Caco-2 (cell line): ENCODE measurements at places on chromosomes 11 and 22.

- no peaks in the 10 kb centered on the region for H3K36me3 ChIP-seq
- peaks cover 21% of the 10 kb centered on the region for H3K4me1 ChIP-seq
- H3K27me3 ChIP-seq = no peaks in the 10 kb centered on the region
- peak; percentile 50 for DNase-seq
- no peak overlapping the region for H3K4me3 ChIP-seq
- peak overlapping the region; percentile 76 for H3K27ac ChIP-seq
These were observed 90.4 kb upstream of the PARVA start for GRCh38 chr11:12287009-12287373.

DNA sequence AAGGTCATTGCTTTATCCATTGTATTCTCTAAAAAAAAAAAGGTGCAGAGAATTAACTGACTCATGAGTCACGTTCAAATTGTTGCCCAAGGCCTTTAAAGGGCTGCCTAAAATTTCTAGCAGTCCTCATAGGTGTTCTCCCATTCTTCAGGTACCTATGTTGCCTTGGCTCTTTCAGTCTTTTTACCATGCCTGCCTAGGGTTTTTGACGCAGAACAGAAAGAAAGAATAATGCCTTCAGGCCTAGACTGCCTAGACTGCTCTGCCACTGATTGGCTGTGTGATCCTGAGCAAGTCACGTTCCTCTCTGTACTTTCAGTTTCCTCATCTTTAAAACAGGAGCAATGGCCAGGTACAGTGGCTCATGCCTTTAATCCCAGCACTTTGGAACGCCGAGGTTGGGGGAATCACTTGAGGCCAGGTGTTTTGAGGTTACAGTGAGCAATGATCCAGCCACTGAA is 21.5 kb downstream of the CTSC start:
- no peak overlapping the region for H3K27ac ChIP-seq
- H3K27me3 ChIP-seq = no peaks in the 10 kb centered on the region
- no peak for DNase-seq

DNA sequence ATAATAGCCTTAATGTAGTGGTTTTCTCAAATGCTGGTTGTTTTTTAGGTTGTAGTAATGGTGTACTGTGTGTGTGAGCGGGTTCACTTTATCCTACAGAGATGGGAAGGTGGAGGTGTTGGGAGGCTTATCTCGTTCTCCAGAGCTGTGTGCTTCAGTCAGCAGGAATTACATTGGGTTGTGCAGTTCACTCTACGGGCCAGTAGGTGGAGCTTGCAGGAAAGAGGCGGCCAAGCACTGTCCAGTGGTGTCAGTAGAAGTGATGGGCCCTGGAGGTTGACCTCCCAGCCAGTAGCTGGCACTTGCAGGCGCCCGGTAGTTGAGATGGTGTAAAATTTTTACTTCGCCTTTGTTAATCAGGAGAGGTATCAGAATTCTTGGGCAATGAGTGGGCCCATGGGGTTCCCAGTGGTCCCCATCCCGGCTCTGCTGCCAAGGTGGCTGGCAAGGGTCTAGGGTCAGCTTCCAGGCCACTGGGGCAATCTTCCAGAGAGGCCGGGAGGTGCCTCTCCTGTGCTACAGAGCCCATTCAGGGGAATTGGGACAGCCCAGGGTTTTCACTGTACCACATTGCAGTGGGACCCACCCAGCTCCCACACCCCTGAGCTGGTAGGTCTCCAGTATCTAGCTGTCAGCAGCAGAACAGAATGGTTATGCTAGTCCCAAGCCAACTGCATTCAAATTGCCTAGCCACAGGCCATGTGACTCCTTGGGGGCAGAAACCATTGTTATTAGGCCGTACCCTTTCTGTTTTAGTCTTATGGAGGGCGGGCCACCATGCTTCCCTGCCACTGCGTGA is 43.9 kb downstream of the BIRC2 start:
- DNase-seq = peak; percentile 89
- peaks cover 16% of the 10 kb centered on the region for H3K4me1 ChIP-seq
- no peak overlapping the region for H3K4me3 ChIP-seq
- no peaks in the 10 kb centered on the region for H3K27me3 ChIP-seq

- peaks cover 6% of the 10 kb centered on the region; the same call in 1 of the 2 replicates for H3K4me1 ChIP-seq
- no peaks in the 10 kb centered on the region for H3K27me3 ChIP-seq
- H3K27ac ChIP-seq = no peak overlapping the region
These were observed 46.9 kb downstream of the SMIM38 start for GRCh38 chr11:69202511-69203221.

- peak; percentile 70 for DNase-seq
- H3K27me3 ChIP-seq = no peaks in the 10 kb centered on the region
These were observed 8.0 kb upstream of the HTATIP2 start for GRCh38 chr11:20355221-20356219.

GRCh38 chr22:41308054-41308453 is 6.7 kb downstream of the ZC3H7B start:
- no peak for DNase-seq
- H3K27ac ChIP-seq = no peak overlapping the region
- no peaks in the 10 kb centered on the region for H3K27me3 ChIP-seq
- peaks cover 22% of the 10 kb centered on the region for H3K4me1 ChIP-seq

DNA sequence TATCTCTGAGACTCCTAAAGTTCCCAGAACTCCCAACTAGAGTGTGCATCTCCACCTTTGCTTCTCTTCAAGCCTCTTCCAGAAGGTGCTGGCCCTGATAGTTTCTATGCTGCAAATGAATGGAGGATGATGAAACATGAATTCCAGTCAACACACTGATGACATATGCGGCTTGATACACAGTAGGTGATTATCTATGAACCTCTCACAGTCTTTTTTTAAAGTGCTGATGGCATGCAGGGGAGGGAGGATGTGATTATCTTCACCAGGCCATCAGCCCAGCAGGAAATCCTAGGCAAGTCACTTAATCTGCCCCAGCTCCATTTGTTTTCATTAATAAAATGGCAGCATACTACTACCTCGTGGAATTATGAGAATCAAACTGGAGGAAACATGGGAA is 548.5 kb downstream of the SOX6 start:
- H3K4me1 ChIP-seq = no peaks in the 10 kb centered on the region
- no peak overlapping the region for H3K27ac ChIP-seq
- H3K4me3 ChIP-seq = no peak overlapping the region
- no peaks in the 10 kb centered on the region for H3K36me3 ChIP-seq
- no peak for DNase-seq

DNA sequence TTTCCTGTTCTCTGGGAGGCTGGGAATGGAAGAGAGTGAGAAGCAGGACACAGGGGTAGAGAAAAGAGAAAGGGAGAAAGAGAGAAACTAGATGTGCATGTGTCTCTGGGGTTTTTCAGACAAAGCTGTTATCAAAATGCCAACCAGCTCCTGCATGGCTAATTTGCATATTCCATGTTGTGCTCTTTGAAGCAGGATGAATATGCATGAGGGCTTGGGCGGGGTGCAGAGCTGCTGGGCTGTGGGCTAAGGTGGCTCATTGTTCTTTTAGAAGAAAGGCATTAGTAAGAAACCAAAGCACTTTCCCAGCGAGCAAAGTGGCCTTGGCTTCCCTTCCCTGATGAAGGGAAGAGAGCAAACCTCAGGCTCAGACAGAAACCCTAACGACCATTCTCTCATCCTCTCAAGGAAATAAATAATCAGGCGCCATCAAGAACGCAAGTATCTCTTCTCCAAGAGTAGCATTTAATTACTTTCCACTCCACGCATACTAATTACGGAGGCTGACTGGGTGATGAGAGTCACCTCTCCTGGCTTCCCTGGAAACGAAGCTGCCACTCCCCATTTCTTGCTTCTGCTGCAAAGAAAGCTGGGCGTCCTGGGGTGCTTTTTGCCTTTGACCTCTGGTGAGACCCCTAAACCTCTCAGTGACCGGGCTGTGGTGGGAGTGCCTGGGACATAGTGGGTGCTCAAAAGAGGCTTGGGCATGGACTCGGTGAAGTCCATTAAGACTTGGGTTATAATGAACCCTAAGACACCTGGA is 54.2 kb downstream of the FEZ1 start:
- no peak for DNase-seq
- H3K36me3 ChIP-seq = no peaks in the 10 kb centered on the region
- 0 out of 2 replicates have a peak, but pooled peaks cover 3% of the 10 kb centered on the region for H3K4me1 ChIP-seq
- H3K4me3 ChIP-seq = no peak overlapping the region
- peaks cover 2% of the 10 kb centered on the region for H3K27me3 ChIP-seq

- no peak for DNase-seq
- no peak overlapping the region for H3K27ac ChIP-seq
- H3K36me3 ChIP-seq = no peaks in the 10 kb centered on the region
These were observed 496.4 kb downstream of the NTM start for GRCh38 chr11:131866535-131867400.

DNA sequence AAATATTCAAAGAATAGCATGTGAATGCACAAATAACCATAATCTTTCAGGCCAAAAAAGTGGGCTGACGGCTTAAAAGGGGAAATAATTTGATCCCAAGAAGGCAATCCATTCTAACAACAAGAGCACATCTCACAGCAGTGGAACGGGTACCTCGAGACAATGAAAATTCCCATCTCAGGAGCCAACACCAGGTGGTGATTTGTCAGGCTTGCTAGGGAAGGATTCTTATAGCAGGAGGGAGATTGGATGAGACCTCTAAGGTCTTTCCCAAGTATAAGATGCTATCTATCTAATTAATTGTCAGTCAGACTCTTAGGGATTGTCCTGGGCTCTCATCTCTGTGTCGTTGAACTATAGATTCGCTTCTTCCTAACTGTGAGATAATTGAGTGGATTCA is 284.0 kb downstream of the ETS1 start:
- no peak for DNase-seq
- H3K27me3 ChIP-seq = no peaks in the 10 kb centered on the region
- H3K36me3 ChIP-seq = no peaks in the 10 kb centered on the region
- no peak overlapping the region for H3K27ac ChIP-seq
- no peak overlapping the region for H3K4me3 ChIP-seq

DNA sequence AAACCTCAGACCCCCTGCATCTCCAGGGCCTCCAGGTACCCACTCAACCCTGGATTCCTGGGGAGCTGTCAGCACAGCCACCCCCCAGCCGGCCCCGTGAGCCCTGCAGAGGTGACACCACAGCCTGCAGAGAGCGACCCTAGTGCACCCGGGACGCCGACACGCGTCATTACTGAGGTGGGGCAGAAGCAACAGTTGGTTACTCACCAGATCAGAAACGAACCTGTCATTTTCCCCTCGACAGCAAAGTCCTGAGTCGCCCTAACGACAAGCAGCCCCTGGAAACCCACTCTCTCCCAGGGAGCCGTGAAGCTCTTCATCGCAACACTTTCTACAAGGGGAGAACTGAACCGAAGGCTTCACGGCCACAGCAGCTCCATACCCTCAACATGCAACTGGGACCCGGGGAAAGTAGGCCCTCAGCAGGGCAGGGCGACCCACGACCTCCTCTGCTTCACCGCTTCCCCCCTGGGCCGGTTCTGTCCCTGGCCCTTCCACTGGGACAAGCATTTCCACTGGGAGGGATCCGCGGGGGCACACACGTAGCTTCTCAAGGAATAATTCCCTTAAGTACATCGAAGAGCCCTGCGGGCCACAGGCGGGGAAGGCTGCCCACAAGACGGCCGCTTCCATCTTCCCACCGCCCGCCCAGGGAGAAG is 1.6 kb downstream of the BRD1 start:
- H3K27me3 ChIP-seq = no peaks in the 10 kb centered on the region
- H3K4me1 ChIP-seq = peaks cover 13% of the 10 kb centered on the region
- H3K27ac ChIP-seq = peak overlapping the region; percentile 70
- DNase-seq = no peak
